ENCODE measurements at places on chromosomes 7 and 10.

DNA sequence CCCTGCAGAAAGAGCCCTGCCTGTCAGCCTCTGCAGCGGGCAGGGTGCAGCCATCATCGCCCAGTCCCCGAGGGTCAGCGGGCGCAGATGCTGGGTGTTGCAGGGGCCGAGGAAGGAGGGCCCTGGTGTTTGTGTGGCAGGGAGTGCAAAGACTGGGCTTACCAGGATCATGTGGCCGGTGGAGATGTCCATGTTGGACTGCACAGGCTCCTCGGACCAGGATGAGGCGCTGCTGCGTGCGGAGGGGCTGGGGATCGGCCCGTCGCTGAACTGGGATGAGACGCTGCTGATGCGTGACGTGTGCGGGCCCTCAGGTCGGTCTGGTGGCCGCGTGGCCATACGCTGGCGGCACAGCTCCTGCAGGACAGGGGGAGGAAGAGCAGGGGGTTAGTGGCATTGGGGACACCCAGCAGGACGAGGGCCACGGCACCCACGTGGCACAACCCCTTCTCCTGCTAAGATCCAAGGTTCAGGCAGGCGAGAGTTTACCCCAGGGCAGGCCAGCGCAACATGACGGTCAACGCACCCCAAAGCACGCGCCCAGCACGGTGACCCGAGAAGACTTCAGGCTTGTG is 319.5 kb downstream of the DNAJB6 start:
- no peak for DNase-seq

GRCh38 chr10:71923138-71923692 is 41.0 kb upstream of the CHST3 start:
- no peak for DNase-seq

DNA sequence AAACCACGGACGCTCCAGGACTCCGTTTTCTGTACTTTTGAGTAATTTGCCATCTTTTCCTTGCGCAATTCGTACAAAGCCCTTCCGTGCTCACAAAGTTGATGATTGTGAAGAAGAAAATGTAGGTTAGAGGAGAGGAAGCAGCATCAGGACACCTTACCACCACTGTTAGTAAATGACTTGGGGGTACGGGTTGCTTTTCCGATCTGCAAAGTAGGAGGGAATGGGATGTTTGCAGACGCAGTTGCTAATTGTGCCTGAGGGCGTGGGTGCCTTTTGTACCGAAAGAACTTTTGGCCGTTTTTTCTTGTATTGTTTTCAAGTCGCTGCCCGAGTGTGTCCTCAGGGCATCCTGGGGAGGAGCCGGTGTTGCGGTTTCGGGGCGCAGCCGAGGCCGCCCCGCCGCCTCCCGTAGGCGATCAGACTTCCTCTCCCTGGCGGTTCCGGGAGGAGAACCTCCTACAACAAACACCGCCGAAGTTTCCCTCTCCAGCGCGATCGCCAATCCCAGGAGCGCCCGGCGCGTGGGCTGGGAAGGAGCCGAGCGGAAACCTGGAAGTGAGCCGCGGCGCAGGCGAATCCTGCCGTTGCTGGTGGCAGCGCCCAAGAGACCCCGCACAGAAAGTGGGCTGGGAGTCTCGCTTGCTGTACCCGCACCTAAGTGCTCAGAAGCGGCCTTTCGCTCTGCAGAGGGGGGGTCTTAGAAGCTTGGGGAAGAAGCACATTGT is 1.0 kb downstream of the PRR15 start:
- no peak for DNase-seq

- no peak for DNase-seq
Observed at GRCh38 chr10:80411267-80411668, 2.9 kb downstream of the PRXL2A start.

DNA sequence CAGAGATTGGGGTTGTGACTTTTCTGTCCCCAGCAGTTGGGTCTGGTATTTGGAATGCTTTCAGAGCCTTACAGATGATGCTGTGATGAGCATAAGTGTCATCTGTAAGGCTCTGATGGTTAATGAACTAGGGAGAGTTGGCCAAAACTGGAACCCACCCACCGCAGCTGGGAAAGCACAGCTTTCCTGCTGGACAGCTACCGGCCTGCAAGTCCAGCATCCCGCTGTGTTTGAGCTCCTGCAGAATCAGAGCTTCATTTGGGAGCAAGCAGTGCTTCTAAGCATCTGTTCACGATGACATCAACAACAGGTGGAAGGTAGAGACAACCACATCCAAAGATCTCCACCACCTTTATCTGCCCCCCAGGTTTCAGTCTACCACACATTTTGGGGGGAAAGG is 11.7 kb downstream of the UCN3 start:
- DNase-seq: no peak

DNA sequence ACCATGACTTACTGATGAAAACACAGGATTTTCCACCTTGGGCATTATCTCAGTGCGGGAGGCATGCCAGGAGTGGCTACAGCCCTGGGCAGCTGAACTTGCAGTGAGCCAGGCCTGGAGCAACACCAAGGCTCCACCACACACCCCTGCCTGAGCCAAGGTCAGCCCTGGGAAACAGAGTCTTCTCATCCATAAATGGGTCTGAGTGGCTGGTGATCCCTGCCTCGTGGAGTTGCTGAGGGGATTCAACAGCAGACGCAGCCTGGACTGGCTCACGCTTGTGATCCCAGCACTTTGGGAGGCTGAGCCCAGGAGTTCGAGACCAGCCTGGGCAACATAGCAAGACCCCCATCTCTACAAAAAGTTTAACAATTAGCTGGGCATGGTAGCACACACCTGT is 32.2 kb downstream of the SPOCK2 start:
- no peak for DNase-seq

DNA sequence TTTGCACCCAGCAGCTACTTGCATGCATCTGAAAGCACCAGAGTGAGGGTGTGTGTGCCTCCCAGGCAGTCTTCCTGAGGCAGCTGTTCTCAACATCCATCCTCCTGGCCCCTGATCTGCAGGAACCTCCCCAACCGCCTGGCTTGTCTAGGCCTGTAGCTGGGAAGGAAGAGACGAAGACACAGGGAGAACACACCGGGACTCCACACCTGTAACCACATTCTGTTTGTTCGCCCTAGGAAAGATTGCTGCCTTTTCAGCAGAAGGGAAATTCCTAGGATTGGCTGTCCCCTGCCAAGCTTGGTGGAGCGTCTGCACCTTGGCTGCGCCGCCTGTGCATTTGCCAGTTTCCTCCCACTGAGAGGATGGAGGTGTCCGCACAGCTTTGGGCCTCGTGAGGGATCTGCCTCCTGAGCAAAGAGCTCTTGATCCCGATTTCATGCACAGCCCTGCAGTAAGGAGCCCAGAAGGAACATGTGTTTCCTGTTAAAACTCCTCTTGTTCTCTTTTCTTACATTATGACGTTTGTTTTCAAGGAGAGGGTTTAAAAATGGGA is 154.6 kb downstream of the TPST1 start:
- DNase-seq: no peak

DNA sequence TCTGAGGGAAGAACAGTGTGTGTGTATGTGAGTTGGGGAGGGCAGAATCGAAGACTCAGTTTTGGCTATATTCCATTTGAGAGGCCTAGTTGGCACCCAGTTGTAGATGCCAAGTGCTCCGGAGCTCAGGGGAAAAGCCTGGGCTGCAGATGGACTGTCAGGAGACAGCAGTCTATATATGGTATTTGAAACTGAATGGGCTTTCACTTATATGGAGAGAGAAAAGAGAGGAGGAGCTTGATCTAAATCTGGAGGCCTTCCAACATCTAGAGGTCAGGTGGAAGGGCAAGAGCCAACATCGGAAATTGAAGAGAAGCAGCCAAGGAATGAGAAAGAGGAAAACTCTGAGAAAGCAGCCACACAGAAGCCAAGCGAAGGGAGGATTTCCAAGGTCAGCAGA is 350.8 kb upstream of the BMPER start:
- DNase-seq: no peak

DNA sequence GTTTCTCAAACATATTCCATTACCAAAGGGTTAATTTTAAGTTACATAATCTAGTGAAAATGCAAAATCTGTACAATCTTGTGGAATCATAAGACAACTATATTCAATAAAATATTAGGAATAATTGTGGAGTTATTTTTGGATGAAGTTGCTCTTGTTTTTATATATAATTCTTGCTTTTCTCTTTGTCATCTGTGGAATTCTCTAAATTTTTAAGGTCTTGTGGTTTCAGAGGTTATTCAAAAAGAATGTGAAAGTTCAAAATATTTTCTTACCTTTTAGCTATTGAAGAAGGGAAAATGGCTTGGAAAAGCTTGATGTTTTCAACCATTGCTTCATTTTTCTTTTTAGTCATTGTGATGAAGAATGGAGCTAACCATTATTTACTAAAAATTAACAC is 552.1 kb downstream of the TFEC start:
- no peak for DNase-seq

DNA sequence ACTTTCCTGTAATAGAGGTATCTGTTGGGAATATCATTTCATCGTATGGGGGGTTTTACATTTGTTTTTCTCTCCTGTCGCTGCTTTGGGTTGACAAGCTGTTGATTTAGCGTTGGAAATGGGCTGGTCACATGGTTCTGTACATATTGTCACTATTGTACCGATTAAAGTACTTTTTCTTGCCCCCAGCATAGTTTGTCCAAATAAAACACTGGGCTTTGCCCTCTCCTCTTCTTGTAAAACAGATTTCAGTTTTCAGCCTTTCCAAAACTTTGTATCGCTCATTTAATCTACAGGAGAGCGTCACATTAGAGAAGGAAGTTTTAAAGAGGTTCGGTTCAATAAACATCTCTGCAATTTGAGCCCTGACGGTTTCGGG is 4.0 kb downstream of the BMI1 start:
- DNase-seq: no peak

DNA sequence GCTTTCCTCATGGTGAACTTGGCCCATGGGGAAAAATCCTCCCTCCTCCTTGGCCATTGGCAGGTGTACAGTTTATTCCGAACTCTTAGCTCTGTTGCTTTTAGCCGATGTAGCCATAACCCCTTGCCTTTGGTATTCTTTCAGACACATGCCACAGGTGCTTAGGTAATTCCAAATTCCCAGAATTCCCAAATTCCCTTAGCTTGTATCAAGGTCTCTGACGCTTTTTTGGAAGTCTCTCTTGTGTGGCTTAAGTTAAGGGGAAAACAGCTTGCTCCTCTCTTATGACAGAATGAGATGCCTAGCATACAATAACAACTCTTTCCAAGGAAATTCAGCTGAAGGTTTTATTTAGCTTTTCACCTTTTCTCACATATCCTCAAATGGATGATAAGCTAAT is 68.0 kb downstream of the SUGCT start:
- no peak for DNase-seq

DNA sequence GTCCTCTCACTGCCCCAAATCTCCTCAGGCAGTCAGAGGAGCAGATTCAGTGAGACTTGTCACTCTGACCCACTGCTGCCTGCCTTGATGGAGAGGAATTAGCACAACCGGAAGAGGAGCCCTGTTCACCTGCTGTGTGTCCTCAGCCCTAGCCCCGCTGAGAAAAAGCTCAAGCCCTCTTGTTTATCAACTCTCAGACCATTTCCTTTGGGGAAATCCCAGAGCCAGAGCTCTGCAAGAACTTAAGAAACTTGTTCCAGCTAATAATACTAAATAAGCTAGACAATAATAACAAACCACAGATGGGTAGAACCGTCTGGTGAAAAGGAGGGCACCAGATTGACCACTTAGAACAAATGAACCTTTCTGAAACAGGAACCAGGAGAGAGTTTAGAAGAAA is 37.7 kb upstream of the ITGB1 start:
- no peak for DNase-seq

DNA sequence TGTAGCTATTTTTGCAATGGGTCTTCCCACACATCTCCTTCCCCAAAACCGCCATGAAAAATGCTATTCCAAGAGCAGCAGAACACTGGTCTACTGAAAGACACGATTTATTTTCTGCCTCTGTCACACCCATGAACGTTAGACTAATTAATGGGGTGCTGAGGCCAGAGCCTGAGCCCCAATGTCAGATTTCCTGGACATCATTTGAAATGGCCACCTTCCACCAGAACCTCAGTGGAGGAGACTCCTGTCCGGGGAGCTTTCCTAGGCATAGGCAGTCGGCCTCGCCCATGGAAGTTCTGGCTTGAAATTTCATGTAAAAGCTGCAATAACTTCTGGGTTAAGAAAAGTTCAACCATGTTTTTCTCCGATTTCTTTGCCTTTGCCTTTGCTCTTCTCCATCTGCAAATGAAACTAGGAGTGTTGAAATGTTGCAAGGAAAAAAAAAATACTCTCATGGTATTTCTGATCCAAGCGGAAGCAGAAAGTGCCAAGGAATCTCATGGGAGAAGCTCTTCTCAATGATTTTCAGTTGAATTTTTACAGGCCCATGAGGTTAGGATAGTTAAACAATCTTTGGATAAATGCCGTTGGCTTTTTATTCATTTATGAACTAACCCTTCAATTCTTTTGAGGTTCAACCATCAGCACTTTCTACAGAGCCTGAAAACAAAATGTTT is 570.8 kb upstream of the MGMT start:
- no peak for DNase-seq

GRCh38 chr10:86204421-86205305 is 161.9 kb downstream of the GRID1 start:
- no peak for DNase-seq

DNA sequence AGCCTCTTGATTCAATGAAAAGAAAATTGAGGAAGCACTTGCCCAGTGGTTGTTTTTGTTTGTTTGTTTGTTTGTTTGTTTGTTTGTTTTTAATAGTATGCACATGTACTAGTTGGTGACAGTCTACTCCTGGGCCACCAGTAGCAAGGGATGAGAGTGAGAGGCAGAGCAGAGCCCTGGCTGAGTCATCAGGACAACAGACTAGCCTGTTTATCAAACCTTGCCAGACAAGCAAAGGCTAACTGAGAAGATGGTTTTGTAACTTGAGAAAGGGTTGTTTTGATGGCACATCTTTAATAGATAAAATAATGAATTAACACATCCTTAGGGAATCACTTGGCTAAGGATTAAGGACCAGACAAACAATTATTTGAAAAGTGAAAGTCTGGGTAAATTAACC is 78.1 kb downstream of the INHBA start:
- no peak for DNase-seq

- DNase-seq: no peak
Observed at GRCh38 chr7:42135728-42136127, 101.3 kb downstream of the GLI3 start.

DNA sequence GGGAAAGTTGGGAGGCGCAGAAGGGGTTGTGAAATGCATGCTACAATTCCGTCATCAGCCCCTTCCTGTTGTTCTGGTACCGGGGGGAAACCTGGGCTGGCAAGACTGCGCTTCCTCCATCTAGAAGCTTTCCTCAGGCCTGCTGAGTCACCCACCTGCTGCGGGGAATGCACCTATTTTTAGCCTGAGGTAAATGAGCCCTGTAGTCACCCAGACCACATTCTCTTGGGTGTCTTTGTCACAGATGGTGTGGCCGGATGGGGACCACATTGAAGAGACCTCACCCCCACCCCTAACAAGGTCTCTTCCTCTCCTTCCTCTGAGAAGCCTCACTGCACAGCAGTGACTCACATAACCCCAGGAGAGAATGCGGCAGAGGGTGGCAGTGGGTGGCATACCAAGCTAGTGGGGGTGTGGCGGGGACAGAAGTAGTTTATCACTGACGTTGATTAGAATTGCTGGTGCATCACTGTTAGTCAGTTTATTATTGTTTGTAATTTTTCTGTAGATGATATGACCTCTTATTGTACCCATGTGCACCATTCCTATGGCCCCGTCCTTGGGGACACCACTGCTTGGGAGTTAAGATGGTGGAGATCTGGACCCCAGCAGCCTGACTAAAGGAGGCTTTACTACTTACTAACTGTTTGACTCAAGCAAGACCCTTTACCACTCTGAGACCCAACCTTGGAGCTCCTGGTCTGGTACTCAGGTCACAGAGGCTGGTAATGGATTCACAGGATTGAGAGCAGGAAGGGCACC is 83.0 kb upstream of the DUSP5 start:
- peak; percentile 75 for DNase-seq

All from T-helper 1 cell (primary cell).